ENCODE measurements at places on chromosomes 1 and 21.

DNA sequence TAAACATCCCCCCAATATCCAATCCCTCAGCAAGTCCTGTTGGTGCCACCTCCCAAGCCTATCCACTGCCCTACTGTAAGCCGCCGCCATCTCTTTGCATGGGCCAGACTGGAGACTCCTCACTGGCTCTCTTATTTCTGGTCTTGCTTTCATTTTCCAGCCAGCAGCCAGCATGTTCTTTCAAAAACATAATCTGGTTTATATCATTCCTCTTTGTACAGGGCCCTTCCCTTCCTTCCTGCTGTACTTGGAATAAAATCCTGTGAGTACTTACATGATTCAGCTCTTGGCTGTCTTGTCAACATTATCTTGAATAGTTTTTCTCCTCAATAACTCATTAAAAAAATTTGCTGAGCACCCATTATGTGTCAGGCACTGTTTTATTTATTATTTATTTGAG is 28.2 kb downstream of the TLR5 start:
- DNase-seq, result no peak

DNA sequence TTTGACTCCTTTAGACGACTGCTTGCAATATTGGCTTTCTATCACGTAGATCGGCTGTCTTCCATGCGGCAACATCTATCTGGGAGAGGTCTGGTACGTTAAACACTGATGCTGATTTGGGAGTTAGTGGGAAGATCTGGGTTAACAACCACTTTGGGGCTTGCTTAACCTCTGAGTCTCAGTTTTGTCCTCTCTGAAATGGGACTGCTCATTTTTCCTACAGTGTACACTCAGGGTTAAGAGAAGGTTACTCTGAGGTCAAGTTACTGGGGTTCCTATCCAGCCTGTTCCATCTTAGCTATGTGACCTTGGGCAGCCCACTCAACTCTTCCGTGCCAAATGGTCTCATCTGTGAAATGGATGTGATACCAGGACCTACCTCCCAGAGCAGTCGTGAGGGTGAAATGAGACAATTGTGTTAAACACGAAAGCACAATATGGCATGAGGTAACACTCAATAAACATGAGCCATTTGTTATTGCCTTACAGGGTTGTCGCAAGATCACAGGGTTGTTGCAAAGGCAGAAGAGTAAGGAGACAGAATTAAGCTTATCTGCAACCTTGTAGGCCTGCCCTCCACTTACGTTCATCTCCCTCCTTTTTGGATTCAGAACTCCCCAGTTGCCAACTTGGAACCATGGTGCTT is 5.6 kb downstream of the ABCA4 start:
- no peak for DNase-seq

DNA sequence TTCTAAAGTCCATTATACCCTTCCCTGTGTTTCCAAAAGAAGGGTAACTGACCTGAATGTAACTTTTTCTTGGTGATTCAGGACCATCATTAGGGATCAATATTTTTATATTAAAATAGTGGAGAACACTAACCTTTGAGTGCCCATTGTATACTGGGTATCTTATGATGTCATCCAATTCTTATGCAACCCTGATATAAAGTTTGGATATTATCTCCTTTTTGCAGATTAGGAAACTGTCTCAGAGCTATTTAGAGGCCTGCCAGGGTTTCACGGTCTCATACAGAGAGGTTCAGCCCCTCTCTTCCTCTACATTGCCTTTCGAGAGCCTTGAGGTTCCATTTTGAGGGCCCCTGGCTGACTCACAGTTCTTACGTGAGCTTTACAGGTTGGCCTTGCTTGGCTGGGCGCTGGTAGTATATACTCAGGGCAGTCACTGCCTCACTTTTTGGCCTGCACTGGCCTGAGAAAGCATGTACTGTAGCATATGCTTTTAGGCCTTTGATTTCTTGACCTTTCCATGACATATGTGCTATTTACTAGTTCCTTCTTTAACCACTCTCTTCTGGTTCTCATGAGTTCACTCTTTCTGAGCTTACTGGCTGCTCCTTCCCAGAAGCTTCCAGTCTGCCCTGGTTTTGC is 15.7 kb upstream of the FOXO6 start:
- no peak for DNase-seq

- no peak for DNase-seq
Observed at GRCh38 chr1:86938450-86938849, 24.0 kb downstream of the HS2ST1 start.

DNA sequence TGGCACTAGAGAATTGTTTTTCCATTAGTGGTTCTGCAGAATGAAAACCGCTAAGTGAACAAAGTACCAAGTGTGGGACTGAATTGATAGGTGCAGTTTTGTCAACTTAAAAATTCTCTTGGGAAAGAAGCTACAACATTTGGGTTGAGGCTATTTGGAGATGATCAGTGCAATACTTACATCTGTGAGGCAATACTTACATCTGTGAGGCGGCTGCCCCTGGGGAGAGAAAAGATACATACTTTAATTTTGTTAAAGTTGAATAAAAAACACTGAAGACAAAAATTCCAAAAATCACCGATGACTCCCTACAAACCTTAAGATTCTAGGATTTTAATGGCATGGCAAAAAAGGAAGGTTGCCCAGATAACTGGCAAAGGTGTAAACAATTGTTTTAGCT is 1.7 kb downstream of the CFAP410 start:
- DNase-seq, result no peak

DNA sequence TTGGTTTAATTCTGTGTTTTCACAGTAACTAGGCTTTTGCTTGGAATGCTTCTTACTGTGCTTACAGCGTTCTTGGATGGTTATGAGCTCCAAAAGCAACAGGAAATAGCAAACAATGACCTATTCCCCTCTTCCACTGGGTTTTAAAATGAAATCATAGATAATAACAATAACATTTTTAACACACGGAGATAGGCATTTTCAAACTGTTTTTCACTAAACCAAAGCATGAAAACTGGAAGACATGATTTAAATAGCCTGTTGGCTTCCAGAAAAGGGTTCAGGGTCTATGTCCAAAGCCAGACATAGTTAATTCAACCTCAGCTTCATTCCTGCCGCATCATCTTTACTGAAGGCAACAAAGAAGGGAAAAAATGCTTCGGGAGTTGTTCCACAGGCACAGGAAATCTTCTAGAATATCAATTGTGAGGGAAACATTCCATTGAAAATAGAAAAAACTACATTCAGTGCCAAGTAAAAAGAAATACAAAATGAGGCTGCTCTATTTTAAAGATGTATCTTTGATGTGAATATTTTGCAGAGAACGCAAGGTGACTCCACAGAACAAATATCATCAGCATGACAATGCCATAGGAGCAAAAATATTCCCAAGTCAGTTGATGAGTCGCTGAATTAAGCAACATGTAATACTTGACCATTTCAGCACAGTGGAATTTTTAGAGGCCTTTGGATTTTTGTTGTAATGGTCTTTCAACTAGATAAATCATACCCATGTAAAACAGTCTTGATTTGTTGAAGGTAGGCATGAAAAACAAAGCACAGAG is 80.7 kb downstream of the NID1 start:
- no peak for DNase-seq

GRCh38 chr1:160149233-160149632 is 2.2 kb upstream of the ATP1A4 start:
- no peak for DNase-seq

DNA sequence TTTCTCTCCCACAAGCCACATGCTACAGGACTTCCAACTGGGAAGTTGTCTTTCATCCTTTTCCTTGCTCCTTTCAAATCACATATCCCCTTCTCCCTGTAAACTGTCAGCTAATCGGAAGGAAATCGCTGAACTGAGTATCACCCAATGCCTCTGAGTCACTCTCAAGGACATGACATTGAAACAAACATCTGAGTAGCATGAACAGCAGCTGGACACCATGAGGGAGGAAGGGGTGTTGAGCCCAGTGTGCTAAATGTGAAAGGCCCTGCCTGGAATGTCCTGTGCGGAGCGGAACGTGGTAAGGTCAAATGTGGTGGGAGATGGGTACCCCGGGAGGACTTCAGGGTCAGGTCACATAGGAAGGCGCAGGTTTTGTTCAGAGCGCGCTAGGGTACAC is at the start of gene OR2AJ1:
TSS of gene OR2AJ1 (plus strand) at position 22 of the 400 bp plus-strand sequence. CDS start 8,880 bp downstream, outside the sequence.
- DNase-seq, result no peak

DNA sequence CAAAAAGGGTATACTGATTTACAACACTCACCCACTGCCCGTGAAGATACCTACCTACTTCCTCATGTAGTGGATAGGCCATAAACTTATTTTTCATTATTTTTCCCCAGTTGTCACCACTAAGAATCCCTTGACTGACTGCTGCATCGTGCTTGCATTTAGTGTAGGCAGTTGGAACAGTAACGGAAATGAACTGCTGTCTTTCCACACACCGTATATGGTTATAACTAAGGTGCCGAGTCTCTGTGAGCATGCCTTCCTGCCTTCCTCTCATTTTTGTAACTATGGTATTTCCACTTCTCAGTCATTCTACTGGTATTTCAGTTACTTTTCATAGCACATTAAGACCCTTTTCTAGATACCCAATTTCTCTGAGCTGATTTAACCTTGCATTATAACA is 36.4 kb downstream of the SLC35F3 start:
- DNase-seq, result no peak

DNA sequence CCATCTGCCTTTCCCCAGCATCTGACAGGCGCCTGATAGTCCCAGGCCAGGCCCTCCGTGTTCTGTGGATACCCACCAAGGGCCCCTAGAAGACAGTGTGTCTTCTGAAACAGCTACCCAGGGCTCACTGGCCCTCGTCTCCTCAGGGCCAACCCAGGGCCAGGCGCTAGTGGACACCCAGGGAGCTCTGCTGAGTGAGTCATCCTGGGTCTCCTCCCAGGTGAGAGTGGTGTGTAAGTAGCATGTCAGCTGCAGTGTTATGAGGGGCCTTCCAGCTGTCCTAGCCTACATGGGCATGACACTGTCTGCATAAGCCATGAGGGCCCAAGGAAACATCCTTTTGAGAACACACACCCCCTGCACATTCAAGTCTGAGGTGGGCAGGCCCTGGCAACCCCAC is 36.7 kb downstream of the CHD5 start:
- no peak for DNase-seq

- no peak for DNase-seq
Observed at GRCh38 chr21:38326429-38326828, 69.6 kb downstream of the KCNJ15 start.

DNA sequence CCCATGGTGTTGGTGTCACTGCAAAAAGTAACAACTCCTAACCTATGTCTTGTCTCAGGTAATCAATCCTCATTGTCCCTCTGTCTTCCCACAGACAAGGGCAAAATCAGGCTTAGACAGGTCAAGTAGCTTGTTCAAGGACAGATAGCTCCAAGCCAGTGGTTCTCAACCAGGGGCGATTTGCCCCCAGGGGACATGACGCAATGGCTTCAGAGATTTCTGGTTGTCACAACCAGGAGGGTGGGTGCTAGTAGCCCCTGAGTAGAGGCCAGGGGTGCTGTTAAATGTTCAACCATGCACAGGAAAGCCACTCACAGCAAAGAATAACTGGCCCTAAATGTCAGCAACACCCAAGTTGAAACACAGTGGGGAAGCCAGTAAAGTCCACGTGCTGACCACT is 178.9 kb downstream of the RUNX1 start:
- no peak for DNase-seq

GRCh38 chr1:206693029-206693428 is 8.3 kb downstream of the MAPKAPK2 start:
- DNase-seq, result no peak

GRCh38 chr1:91018006-91018405 is 3.8 kb downstream of the ZNF644 start:
- DNase-seq, result no peak

DNA sequence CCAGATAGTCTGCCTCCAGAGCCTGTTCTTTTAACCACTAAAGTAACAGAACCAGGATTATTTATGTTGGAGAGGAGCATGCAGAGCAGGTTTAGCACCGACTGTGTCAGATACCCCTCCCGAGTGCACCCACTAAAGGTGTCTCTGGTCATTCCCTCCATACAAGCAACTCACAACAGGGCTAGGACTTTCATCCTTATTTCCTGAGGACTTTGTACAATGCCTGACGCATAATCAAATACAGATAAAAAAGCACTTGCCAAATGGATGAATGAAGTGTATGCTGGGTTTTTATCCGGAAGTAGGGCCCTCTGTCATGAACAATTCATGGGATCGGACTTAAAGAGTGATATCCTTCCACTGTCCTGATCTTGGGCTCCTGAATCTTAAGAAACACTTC is 26.0 kb downstream of the RPL5 start:
- no peak for DNase-seq

DNA sequence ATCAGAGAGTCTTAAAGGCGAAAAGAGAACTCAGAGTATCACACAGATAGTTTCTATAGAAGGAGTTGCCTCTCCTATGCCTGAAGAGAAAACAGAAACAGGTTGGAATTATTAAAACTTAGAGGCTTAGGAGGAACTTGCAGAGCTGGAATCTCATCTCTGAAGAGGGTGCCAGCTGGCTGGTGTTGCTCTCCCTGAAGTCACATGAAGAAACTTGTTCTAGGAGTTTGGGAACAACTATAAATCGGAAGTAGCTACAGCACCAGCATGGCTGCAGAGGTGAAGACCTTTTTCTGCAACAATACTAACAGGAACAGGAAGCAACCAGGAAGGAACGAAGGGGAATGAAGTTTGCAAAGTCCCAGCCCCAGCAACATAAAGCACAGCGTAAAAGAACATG is 35.8 kb downstream of the FMO3 start:
- DNase-seq, result no peak

DNA sequence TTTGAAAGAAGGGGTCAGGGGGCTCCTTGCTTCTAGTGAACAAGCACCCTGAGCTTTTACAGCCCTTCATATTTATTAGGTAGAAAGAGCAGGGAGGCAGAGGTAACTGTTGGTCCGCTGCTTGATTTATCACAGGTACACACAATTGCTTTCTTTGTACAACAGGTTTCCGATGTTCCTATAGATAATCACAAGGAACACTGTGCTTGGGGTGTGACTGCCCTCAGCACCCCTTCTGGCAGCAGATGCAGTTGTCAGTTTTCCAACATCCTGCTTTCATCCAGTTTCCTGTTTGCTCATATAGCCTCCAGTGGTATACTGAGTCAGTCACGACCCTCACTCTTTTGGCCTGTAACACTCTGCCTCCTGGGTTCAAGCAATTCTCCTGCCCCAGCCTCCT is 40.6 kb downstream of the SCP2 start:
- DNase-seq, result no peak

GRCh38 chr1:108084866-108085477 is 115.2 kb downstream of the SLC25A24 start:
- DNase-seq, result no peak

DNA sequence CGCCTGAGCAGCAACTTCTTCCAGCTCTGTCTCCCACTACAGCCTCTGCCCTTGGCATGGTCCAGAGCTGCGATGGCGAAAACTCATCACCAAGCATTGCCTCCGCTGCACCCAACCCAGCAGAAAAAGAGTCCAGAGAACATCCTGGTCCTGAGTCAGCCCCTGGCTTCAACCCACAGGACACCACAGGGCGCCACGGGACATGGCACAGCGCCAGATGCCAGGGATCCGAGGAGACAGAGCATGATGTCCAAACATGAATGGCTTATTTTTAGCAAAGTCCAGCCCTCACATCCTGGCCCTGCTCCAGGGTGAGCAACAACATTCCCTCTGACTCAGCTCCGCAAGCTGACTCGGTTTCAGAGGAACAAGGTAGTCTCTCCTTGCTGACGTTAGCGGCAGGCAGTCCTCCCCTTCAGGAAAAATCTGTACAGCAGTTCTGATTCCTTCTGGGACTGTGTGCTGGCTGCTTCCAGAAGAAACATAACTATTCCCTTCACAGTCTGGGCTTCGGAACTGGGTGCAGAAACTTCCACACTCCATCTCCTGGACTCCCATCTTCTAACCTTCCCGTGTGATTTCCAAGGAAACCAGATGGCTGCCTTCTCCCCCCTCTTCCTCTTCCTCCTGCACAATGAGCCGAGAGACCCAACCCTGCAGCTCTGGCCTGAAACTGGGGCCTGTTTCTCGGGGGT is 131.3 kb downstream of the TOMM20 start:
- DNase-seq, result no peak

GRCh38 chr1:81715391-81715790 is 85.3 kb upstream of the ADGRL2 start:
- DNase-seq, result no peak
